ENCODE measurements at places on chromosomes 13 and 19. TPM values are rescaled to one million over a fixed set of nuclear protein-coding genes. Genes with fewer than 3 reads are reported as not detected.

GRCh38 chr13:75174481-75174880, 307.5 kb downstream of the TBC1D4 start:
- no peak overlapping the region for H3K4me3 ChIP-seq
- DNase-seq = no peak
- H3K4me1 ChIP-seq = no peaks in the 10 kb centered on the region
- no peaks in the 10 kb centered on the region for H3K36me3 ChIP-seq
- H3K27me3 ChIP-seq = no peaks in the 10 kb centered on the region

DNA sequence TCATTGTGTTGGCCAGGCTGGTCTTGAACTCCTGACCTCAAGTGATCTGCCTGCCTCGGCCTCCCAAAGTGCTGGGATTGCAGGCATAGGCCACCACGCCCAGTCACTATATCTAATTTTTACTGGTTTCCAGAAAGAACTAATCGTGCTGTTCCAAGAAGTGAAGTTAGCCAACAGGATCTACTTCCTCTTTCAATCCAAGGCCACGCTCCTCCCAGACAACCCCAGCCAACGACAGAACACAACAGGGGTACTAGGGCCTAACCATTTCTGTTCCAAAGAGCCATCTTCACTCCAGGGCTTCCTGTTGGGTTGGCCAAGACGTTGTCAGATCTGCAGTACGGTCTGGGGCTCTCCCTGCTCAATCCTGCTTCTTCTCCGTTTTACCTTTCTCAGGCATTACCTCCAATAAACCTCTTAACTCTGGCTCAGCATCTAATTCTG, 7.0 kb upstream of the LSM14A start:
- no peak overlapping the region for H3K27ac ChIP-seq
- peak; percentile 9 for DNase-seq
- no peaks in the 10 kb centered on the region for H3K4me1 ChIP-seq
- H3K36me3 ChIP-seq = no peaks in the 10 kb centered on the region
- no peak overlapping the region for H3K4me3 ChIP-seq

DNA sequence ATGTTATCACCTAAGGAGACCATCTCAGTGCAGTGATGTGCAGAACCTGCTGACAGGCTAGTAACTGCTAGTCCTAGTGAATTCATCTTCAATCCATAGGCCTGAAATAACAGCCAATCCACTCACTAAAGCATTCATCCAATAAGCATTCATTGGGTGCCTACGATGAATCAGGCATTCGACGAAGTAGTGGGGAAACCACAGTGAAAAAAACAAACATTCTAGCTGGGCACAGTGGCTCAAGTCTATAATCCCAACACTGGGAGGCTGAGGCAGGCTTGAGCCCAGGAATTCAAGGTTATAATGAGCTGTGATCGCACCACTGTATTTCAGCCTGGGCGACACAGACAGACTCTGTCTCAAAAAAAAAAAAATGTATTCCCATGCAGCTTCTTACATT, 135.6 kb downstream of the RNF17 start:
- H3K36me3 ChIP-seq = no peaks in the 10 kb centered on the region
- no peak overlapping the region for H3K27ac ChIP-seq
- H3K4me3 ChIP-seq = no peak overlapping the region
- no peak for DNase-seq
- no peaks in the 10 kb centered on the region for H3K4me1 ChIP-seq

DNA sequence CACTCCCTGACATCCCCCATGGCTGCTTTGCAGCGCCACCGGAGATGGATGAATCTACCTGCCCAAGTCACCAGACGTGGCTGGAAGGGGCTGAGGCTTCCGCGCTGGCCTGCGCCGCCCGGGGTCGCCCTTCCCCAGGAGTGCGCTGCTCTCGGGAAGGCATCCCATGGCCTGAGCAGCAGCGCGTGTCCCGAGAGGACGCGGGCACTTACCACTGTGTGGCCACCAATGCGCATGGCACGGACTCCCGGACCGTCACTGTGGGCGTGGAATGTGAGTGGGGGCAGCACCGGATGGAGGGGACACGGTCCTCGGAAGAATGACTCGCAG, 4.6 kb downstream of the ICAM5 start:
- H3K4me3 ChIP-seq = no peak overlapping the region
- no peak overlapping the region for H3K27ac ChIP-seq
- H3K27me3 ChIP-seq = peaks cover 70% of the 10 kb centered on the region
- H3K36me3 ChIP-seq = no peaks in the 10 kb centered on the region
- no peak for DNase-seq
- H3K4me1 ChIP-seq = peaks cover 52% of the 10 kb centered on the region

DNA sequence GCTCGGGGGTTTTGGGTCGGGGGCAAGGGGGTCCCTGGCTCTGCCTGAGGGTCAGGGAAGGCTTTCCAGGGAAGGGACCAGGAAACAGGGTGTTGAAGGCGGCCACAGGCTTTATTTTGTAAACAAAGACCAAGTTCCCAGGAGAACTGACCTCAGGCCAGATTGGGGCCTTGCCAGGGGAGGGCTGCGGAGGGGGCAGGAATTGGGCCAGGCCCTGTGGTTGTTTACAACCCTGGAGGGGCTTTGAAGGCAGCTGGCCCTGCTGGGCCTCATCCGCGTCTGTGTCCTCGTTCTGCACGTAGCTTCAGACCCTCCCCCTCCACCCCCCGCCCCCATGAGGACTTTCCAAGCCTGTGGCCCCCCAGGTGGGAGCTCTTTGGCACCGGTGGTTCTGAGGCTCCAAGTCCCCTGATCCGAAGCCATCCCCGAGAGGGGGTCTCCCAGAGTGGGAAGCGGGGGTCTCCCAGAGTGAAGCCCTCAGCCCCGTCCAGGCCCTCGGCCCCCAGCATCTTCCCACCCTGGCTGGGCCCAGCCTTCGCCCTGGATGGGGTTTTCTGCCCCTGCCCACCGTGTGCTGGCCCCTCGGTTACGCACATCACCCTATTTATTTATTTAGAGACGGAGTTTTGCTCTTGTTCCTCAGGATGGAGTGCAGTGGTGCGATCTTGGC, 13.5 kb upstream of the BSG start:
- H3K27me3 ChIP-seq = no peaks in the 10 kb centered on the region
- no peaks in the 10 kb centered on the region for H3K36me3 ChIP-seq
- H3K4me3 ChIP-seq = no peak overlapping the region
- no peak overlapping the region for H3K27ac ChIP-seq
- DNase-seq = no peak

DNA sequence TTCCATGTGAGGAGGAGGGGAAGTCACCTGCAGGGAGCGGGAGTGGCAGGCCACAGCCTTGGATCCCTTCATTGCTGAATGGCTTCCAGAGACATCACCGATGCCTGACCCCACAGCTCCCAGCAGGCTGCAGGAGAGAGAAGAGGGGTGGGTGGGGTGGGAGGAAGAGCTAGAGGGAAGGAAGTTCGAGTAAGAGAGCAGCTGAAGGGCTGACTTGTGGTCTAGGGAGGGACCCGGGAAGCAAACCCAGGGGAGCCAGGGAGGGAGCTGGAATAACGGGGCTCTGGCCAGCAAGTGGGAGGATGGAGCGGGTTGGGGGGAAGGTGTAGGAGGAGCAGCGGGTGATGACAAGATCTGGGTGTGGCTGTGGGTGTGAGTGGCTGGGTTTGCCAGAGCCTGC, 229.8 kb upstream of the MAB21L1 start:
- H3K36me3 ChIP-seq = no peaks in the 10 kb centered on the region
- no peak overlapping the region for H3K4me3 ChIP-seq
- H3K27me3 ChIP-seq = no peaks in the 10 kb centered on the region
- H3K4me1 ChIP-seq = no peaks in the 10 kb centered on the region
- no peak overlapping the region for H3K27ac ChIP-seq
- DNase-seq = no peak

GRCh38 chr19:3823350-3823713, 37.2 kb upstream of the MATK start:
- H3K4me1 ChIP-seq = no peaks in the 10 kb centered on the region
- no peaks in the 10 kb centered on the region for H3K36me3 ChIP-seq
- no peak overlapping the region for H3K27ac ChIP-seq
- no peaks in the 10 kb centered on the region for H3K27me3 ChIP-seq

DNA sequence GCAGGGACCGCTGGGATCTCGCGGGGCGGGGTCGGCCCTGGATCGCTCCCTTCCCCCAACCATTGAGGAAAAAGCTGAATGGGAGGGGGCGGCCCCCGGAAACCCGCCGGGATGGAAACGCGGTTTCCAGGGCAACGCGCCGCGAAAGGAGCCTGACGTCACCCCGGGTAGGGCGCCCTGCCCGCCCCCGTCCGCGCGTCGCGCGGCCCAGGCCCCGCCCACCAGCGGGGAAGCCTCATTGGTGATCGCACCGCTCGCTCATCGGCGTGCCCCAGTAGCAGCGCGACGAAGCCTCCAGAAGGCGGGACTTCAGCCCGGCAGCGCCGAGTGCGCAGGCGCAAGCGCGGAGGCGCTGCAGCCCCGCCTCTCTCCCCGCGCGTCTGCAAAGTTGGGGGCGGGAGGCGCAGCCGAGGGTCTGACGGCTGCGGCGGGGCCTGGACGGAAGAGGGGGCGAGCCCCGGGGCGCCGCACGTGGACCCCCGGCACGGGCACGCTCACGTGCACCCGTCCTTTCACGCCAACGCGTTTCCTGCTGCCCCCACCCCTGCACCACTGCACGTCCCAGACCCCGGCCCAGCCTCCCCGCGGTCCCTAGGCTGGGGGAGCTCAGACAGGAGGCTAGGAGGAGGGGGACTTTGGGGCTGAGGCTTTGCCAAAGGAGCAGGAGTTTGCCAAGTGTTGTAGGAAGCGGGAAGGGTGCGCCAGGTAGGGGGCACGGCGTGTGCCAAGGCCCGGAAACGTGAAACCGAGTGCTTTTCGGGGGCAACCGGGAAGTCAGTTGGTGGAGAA, 8.2 kb upstream of the CIRBP start:
- peak overlapping the region; percentile 35 for H3K4me3 ChIP-seq
- H3K36me3 ChIP-seq = peaks cover 8% of the 10 kb centered on the region
- no peaks in the 10 kb centered on the region for H3K27me3 ChIP-seq
- peak; percentile 97 for DNase-seq

DNA sequence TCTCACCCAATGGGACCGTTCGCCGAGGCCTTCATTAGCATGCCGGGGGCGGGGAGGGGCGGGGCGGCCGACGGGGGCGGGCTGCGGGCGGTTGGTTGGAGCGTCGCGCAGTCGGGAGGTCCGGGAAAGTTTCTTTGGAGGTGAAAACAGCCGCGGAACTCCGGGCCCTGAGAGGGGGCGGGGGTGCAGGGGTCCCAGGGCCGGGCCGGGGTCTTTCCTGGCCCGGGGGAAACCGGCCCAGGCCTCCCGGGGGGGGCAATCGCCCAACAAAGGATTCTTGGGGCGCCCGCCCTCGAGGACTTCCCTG, at the start of gene HMG20B:
HMG20B (plus strand) TSS at position 90 of the 307 bp plus-strand sequence. CDS start 366 bp downstream, outside the sequence.
- H3K27ac ChIP-seq = peak within 1 kb of the TSS; percentile 78
- H3K4me3 ChIP-seq = peak within 1 kb of the TSS; percentile 69
- peaks cover 18% of the 10 kb centered on the region for H3K4me1 ChIP-seq
- DNase-seq = no peak
- no peaks in the 10 kb centered on the region for H3K27me3 ChIP-seq
- no peaks in the 10 kb centered on the region for H3K36me3 ChIP-seq

- no peaks in the 10 kb centered on the region for H3K4me1 ChIP-seq
- no peaks in the 10 kb centered on the region for H3K27me3 ChIP-seq
- H3K36me3 ChIP-seq = no peaks in the 10 kb centered on the region
- DNase-seq = no peak
- no peak overlapping the region for H3K27ac ChIP-seq
These were observed 12.5 kb upstream of the NCR1 start for GRCh38 chr19:54893406-54893805.

- no peak overlapping the region for H3K4me3 ChIP-seq
- H3K4me1 ChIP-seq = peaks cover 12% of the 10 kb centered on the region
- DNase-seq = no peak
- H3K36me3 ChIP-seq = no peaks in the 10 kb centered on the region
- no peaks in the 10 kb centered on the region for H3K27me3 ChIP-seq
- no peak overlapping the region for H3K27ac ChIP-seq
These were observed 324.0 kb downstream of the SHISA2 start for GRCh38 chr13:25727810-25728209.

GRCh38 chr19:45468159-45468651, 409 bp downstream of the FOSB start:
- H3K27ac ChIP-seq = peak overlapping the region; percentile 77
- peak overlapping the region; percentile 2 for H3K4me3 ChIP-seq
- peaks cover 25% of the 10 kb centered on the region for H3K4me1 ChIP-seq
- H3K36me3 ChIP-seq = no peaks in the 10 kb centered on the region
- H3K27me3 ChIP-seq = no peaks in the 10 kb centered on the region
- DNase-seq = peak; percentile 45

DNA sequence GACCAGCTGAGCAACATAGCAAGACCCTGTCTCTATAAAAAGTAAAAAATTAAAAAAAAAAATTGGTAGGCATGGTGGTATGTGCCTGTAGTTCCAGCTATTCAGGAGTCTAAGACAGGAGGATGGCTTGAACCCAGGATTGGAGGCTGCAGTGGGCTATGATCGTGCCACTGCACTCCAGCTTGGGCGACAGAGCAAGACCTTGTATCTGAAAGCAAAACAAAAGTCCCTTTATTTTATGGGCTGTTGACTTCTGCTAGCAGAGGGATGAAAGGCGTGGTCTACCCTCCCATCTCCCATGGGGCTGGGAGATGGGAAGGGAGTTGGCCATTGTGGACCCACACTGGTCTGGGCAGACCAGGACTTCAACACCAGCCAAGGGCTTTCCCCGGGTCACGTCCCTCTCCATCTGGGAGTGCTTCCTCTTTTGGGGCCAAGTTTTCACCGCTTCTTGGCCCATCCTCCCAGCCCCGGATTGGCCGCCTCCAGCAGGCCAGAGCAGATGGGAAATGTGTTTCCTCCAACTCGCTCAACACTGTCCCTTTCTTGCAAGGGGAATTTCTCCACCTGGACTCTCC, 2.2 kb upstream of the TNFSF9 start:
- H3K4me3 ChIP-seq = no peak overlapping the region
- no peaks in the 10 kb centered on the region for H3K36me3 ChIP-seq
- DNase-seq = peak; percentile 48

- H3K27ac ChIP-seq = no peak overlapping the region
- no peaks in the 10 kb centered on the region for H3K4me1 ChIP-seq
- H3K36me3 ChIP-seq = no peaks in the 10 kb centered on the region
- no peaks in the 10 kb centered on the region for H3K27me3 ChIP-seq
- H3K4me3 ChIP-seq = no peak overlapping the region
- no peak for DNase-seq
These were observed 21.5 kb upstream of the SDHAF1 start for GRCh38 chr19:35973487-35973886.

DNA sequence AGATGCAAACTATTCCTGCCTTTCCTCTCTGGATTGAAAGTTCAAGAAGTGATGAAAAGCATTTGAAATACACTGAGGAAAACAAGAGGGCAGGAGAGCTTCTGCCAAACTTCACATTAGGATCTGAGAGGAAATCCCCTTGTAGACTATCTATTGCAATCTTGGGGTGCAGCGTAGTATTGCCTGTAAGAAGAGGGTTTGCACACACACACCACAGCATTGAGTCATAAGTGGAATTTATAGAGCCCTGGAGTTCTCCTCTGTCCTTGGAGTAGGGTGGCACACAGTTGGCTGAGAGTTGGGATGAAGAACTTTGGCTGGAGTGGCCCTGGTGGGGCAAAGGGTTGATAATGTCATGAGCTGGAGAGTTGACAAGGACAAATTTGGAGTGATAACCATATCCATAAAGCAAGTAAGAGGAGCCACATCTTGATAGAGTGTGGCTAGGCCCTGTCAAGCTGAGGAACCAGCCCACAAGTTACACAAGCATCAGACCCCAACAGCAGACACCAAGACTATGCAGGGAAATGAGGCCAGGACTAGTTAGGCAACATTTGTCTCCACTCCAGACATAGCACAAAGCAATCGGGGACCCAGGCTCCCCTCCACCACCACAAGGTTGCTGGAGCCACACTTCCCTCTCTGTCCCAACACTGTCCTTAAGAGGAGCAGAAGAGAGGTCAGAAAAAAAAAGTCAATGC, 520.9 kb downstream of the KLF5 start:
- H3K27ac ChIP-seq = no peak overlapping the region
- no peak overlapping the region for H3K4me3 ChIP-seq

Gene HSPB6
- 117 TPM for total RNA-seq

Gene CD22
- 0.52 TPM for total RNA-seq

Gene GJB2
- total RNA-seq = 2.3 TPM

Gene LYL1
- 3.4 TPM for total RNA-seq

Gene CACNG6
- total RNA-seq = not detected

Gene ZNF136
- 3.4 TPM for total RNA-seq

Measured in body of pancreas (tissue), 4 donors.